ENCODE measurements at places on chromosomes 5 and 9.

DNA sequence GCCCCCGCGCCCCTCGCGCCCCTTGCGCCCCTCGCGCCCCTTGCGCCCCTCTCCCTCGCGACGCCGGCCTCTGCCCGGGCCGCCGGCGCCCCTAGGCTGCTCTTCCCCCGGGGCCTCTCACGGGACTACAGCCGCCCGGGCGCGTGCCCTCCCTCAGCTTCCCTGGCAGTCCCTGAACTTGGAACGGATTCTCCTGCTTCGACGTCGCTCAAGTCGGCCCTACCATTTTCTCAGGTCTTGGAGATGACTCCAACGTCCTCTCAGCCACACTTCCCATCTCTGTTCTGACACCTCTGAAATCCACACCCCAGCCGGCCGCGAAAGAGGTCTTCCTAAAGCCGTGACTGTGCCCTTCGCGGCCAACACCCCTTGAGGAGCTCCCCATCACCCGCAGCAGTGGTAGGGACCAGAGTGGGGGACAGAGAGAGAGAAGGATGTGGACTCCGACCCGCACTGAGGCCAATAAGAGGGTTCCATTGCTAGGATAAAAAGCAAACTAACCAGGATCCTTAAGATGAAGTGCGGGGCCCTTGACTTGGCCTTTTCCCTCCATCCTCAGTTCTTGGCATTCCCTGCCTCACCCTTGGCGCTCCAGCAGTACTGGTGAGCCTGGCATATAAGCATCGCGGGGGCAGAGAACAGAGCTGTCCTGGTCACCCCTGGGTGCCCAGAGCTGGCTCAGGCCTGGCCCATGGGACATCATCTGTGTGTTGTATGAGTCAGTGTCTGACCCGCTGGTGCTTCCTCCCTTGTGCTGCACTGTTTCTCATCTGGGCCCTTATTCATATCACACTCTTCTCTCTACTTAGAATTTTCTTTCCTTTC lies 38.6 kb upstream of the GARNL3 start:
- DNase-seq = no peak

DNA sequence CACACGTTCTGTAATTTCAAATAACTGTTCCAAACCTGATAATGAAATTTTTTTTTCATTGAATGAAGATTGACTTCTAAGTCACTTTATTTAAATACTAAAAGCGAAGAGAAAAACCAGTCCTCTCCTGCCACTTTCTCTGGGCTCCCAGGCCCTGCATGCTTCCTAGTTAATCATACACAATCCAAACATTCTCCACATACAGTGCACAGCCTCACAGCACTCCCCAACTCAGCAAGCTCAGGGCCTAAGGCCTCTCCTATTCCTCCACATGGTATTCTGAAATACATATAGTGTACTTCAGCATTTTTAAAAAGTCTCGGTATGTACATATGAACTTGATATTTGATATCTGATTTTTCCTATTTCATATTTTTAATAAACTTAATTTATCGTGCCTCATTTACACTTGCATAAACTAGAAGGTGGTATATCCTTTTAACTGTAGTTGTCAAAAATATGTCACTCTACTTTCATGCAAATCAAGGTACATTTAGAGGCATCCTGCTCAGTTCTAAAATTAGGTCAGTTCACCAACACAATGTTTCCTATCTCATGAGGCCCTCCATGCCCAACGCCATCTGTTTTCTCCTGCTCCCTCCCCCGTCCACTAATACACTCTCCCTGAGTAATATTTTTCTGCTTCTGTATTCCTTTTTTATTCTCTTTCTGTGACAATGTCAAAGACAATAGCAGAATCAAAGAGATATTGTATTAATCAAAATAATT lies 206.7 kb downstream of the ARRDC3 start:
- no peak for DNase-seq

GRCh38 chr5:36495611-36496010 lies 110.8 kb upstream of the SLC1A3 start:
- no peak for DNase-seq

GRCh38 chr9:79263628-79264027 lies 308.1 kb upstream of the TLE4 start:
- DNase-seq = no peak

DNA sequence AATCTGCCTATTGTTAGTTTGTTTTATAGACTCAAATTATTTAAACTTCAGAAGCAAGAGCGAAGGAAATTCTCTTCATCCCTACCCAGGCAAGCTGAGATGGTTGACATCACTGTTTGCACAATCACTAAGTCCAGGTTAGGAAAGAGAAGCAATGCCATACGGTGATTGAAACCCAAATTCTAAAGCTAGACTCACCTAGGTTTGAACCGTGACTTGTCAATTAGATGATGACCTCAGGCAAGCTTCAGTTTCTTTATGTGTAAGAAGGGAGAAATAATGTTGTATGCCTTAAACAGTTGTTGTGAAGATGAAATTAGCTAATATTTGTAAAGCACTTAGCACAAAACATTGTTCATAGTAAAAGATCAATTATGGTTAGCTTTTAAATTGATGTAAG lies 96.5 kb upstream of the ANKRD55 start:
- no peak for DNase-seq

- DNase-seq = no peak
Measured at GRCh38 chr9:10366171-10366779, 246.5 kb downstream of the PTPRD start.

DNA sequence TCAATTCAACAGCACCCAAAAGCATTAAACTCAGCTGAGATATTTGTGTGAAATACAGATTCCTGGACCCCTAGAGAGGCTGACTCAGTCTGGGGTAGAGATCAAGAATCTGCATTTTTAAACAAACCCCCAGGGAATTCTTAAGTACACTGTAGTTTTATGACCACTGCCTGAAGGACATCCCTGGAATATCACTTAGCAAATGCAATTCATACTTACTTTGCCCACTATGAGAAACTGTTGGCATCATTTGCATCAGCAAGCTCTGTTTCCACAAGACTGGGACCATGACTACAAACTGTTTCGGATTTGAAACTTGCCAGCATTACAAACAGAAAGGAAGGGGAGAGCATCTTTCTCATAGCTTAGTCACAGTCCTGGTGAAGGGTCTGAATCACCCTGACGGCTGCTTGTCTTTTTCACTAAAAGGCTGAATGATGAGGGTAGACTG lies 63.7 kb downstream of the MLLT3 start:
- no peak for DNase-seq

- no peak for DNase-seq
Measured at GRCh38 chr5:154331232-154331631, 114.6 kb upstream of the SAP30L start.

GRCh38 chr5:80255431-80255810 lies 427 bp downstream of the SERINC5 start:
- DNase-seq = peak; percentile 35

GRCh38 chr5:78908173-78909061 lies 76.7 kb downstream of the ARSB start:
- no peak for DNase-seq

DNA sequence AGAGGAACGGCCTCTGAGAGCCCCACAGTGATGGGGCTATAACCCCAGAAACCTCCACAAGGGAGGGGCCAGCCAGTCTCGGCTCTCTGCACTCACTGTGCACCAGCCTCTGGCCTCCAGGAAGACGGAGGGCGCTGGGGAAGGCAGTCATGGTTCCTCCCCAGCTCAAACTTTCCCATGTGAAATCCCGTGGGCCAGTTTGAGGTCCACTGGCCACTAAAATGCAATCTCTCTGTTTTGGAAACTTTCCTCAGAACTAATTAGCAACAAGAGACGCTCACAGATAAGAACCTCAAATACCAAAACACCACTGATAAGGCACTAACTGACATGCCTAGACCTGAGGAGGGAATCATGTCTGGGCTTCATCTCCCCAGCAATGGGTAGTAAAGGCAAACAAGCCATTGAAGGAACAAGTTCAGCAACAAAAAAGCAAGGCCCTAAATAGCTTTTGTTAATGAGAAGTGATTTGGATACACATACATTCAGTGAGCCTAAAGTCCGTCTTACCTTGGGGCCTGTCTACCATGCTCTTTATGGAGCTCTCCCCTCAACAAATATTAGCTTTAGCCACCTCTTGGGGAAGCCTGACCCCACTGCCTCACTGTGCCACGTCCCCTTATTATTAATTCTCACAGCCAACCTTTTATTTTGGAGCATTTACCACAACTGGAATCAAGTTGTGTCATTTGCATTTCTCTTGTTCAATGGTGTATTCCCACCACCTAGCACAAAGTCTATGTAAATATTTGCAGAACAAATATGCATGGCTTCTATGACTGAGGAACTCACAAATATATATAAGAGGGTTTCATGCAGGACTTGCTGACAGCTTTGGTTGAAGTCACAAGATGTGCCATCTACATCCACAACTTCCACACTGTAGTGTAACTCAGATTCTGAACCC lies 56.1 kb upstream of the GLRX start:
- no peak for DNase-seq

GRCh38 chr9:135963338-135963737 lies 2.2 kb upstream of the UBAC1 start:
- no peak for DNase-seq

GRCh38 chr9:108709997-108710396 lies 145.8 kb downstream of the ACTL7B start:
- no peak for DNase-seq

DNA sequence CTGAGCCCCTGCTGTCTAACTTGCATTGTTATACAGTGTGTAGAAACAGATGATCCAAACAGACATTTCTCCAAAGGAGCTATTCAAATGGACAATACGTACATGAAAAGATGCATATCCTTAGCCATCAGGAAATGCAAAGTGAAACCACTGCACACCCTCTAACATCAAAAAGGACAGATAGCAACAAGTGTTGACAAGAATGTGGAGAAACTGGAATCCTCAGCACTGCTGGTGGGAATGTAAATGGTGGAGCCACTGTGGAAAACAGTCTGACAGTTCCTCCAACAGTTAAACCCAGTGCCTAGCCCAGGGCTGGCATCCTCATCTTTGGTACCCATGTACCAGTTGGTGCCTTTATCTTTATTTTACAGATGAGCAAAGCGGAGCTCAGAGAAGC lies 8.5 kb downstream of the ORM2 start:
- DNase-seq = no peak

- no peak for DNase-seq
Measured at GRCh38 chr9:131543141-131543540, 2.2 kb upstream of the PRRT1B start.

DNA sequence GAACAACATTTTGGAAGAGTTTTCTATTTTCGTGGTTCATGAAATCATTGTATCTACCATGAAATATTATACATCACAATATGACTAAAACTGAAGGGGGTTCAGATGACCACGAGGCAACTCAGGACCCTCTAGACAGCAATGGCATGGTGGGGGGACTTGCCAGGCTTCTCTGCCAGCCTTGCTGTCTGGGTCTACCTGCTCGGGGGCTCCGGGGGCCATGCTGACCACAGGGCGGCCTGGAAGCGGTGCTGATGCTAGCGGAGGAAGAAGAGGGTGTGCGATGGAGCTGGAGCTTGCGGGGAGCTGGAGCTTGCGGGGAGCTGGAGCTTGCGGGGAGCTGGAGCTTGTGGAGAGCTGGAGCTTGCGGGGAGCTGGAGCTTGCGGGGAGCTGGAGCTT lies 89.2 kb upstream of the IRX4 start:
- DNase-seq = no peak

- DNase-seq = no peak
Measured at GRCh38 chr5:14414656-14415023, 167.0 kb upstream of the OTULINL start.

GRCh38 chr5:16431490-16431889 lies 34.1 kb downstream of the ZNF622 start:
- no peak for DNase-seq

- no peak for DNase-seq
Measured at GRCh38 chr5:39420482-39421145, 4.2 kb downstream of the DAB2 start.

DNA sequence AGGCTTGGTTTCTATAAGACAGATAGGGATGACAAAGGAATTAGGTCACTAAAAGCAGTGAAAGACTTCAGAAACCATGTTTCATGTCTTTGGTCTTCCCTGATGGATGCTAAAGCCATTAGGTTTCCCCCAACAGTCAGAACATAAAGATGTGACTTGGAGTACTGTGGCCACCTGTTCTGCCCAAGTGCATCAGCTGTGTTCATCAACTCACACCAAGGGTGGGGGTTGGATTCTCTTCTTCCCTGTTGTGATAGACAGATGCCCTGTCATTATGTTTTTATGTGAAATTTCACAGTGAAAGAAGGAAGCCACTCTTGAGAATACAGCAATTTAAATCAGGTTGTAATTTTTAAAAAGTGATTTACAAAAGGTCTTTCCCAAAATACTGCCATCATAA lies 196.8 kb downstream of the SH3GL2 start:
- DNase-seq = no peak

DNA sequence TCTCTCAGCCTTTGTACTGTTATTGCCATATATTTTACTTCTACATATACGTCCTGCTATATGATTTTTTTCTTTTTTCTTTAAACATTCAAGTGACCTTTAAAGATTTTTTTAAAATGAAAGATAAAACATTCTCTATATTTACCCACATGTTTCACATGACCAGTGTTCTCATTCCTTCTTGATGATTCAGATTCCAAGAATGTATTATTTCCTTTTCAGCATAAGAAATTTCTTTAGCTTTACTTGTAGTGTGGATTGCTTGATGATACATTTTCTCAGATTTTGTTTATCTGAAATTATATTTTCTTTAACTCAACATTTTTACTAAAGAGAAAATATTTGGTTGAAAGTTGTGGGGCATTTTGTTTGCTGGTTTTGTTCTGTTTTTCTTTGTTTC lies 792.1 kb downstream of the BRINP1 start:
- no peak for DNase-seq

DNA sequence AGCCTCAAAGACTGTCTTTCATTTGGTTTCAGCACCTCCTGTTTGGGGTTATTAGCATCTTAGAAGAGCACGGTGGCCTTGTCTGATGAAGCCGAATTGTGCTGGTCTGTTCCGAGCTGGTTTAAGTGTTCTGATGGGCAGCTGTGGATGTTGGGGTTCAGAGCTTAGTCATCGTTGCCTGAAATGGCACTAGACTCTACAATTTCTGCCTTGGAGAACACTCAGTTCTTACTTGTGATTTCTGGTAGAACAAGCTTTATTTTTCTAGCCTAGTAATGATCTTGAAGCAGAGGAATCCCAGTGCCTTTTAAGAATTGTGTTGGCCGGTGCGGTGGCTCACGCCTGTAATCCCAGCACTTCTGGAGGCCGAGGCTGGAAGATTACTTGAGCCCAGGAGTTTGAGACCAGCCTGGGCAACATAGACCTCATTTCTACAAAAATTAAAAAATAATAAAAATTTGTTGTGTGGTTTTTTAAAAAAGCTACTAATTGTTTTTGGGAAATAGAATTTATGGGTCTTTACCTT lies 7.8 kb downstream of the FBXW5 start:
- DNase-seq = no peak

- no peak for DNase-seq
Measured at GRCh38 chr5:71706906-71707305, 12.2 kb upstream of the CARTPT start.

GRCh38 chr5:91632871-91633270 lies 249.8 kb upstream of the ARRDC3 start:
- DNase-seq = no peak

DNA sequence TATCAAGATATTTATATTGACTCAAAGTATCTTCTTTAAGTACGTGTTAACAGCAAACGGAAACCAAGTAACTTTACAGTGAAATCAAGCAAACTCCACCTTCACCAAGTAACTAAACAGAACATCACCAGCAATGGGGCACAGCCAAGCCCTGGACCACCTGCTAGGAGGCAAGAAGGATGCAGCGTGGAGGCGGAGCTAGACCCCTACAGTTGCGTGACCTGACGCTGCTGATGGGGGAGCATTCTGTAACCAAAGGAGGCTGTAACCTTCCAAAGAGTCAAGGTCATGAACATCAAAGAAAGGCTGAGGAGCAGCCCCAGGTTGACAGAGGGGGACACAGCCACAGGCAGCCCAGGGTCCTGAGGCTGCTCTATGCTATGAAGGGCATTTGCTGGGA lies 6.1 kb downstream of the VAV2 start:
- DNase-seq = no peak
